ENCODE measurements at places on chromosomes 6 and 20. TPM values are rescaled to one million over a fixed set of nuclear protein-coding genes. Genes with fewer than 3 reads are reported as not detected.

PGC gene
- total RNA-seq = 0.96 TPM

C6orf15 gene
- total RNA-seq = not detected

HSPA12B gene
- 13.5 TPM for total RNA-seq

GRCh38 chr6:54810147-54810546 lies 36.4 kb upstream of the FAM83B start:
- peak; percentile 50 for DNase-seq

DNA sequence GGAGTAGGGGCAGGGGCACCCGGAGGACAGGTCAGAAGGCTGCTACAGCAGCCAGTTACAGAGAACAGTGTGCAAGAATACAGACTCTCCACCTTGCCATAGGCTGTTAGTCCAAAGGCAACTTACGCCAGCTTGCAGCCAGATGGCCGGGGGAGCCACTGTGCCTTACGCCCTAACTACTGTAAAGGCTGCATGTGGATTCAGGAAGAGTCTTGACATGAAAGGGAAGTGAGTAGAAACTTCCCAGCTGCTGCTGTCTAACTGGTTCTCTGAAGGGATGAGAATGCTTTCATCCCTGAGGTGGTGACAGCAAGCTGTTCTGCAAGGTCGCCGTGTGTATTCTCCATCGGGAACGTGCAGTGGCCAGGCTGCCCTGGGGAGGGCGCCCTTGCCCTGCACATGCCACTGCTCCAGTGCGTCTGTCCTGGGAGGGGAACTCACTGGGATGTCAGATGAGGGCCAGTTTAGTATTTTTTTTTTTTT lies 46.1 kb downstream of the LYRM4 start:
- peak; percentile 53 for DNase-seq

- DNase-seq = peak; percentile 88
Observed at GRCh38 chr6:42704251-42704936, 18.0 kb downstream of the PRPH2 start.

GRCh38 chr6:158068893-158069799 lies 87.5 kb downstream of the SYNJ2 start:
- DNase-seq = peak; percentile 38

DNA sequence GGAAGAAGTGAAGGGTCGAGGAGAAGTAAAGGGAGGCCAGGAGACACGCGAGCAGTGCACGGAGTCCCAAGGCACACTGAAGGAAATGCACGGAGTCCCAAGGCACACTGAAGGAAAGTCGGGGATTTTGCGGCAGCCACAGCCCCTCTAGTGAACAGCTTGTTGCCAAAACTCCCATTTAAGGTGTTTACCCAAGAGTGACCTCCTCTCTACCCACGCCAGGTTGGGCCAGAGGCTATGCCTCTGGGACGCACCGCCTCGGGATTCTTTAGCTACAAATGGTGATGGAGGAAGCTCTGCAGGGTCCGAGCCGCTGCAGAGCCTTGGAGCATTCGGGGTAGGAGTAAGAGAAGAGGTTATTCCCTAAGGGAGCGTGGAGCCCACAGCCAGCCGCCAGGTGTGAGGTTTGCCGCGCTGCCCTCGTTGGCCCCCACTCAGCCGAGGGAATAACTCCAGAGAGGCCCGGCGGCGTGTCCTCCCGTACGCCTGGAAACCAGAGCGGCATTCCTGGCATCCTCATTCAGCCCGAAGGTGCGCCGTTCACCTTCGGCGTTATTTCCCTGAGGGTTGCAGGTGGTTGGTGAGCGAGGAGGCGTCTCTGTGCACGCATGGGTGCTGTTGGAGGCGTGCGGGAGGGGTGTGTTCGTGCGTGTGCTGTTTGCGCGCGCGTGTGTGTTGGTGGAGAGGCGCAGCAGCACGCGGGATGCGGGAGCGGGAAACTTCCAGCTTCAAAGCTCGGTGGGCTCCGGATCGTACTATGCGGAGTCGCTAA lies 3.4 kb upstream of the MAFB start:
- DNase-seq = no peak

- DNase-seq = no peak
Observed at GRCh38 chr20:8624046-8624445, 444.8 kb upstream of the PLCB4 start.

DNA sequence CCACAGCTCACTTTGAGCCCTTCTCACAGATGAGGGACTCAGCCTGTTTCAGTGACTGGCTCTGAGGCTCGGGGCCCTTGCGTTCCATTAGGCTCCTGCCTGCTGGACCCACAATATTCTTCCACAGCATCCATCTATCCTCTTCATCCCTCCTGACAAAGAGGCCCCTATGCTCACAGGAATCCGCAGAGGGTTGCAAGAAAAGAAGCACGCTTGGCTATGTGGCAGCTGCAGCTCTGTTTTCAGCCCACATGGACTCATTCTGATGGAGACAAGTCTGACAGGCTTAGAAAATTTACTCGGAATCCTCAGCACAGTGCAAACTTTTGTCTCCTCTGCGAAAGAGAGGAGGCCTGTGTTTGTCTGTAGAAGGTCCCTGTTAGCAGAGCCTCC lies 207.5 kb downstream of the SYNDIG1 start:
- no peak for DNase-seq

DNA sequence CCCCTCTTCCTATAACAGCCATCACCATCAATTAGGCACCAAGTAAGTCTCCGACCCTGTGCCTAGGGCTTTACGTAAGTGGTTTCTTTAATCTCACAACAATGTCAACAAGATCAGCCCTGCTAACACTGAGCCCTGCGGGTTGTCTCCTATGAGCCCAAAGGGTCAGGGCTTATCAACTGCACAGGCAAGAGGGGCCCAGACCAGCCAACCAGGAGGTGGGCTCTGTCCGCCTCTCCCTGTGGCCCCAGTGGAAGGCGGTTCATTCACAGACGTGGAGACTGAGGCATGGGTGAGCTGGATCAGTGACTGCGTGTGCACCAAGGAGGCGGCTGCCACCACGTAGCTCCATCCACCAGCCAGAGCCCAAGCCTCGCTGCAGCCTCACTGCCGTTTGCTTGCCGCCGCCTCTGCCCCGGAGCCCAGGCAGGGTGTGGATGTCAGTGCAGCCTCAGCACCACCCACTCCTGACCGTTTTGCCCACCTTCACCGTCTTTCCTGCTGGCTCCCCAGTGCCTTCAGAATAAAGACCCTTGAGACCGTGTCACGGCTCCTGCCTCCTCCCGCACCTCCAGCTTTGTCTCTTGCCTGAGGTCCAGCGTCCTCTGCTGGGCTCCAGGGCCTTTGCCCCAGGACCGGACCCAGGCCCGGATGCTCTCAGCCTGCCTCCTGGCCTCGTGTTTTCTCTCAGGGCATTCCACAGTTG lies 78.7 kb downstream of the DLL1 start:
- no peak for DNase-seq

C6orf141 gene
- 2.4 TPM for total RNA-seq

DNA sequence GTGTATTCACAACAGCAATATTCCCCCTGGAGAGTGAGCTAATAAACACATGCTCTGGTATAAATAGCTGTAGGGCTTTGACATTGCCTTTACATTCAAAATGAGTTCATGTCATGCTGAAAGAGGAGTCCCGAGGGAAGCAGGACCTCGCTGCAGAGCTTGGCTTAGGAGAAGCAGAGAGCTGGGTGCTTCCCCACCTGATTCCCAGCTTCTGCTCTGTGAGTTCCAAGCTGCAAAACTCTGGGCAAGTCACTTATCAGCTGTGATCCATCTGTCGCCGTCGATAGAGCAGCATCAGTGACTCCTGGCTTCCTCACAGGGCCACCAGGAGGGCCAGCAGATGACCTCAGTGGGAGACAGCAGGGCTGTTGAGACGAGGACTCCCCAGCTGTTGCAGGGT lies 241.8 kb downstream of the ANKRD60 start:
- no peak for DNase-seq

DNA sequence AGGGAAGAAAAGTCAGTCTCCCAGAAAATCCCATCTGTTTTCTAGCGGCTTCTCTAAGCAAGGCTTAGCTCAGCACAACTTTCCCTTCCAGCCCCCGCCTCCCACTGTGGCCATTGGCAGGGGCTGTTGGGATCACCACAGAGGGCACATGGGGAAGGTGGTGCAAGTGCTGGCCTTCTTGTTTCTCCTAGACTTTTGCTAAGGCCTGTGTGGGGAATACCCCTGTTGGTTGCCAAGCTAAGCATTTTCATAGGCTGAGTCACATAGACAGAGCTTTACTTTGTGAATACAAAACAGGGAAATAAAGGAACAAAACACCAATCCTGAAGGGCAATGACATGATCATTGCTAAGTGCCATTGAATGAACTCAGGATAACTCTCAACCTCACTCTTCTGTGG lies 32.4 kb upstream of the TIAM2 start:
- peak; percentile 23 for DNase-seq

FAM184A gene
- total RNA-seq = 8.7 TPM

- DNase-seq = peak; percentile 67
Observed at GRCh38 chr6:47091886-47092668, 49.9 kb upstream of the ADGRF1 start.

VSTM2L gene
- total RNA-seq = not detected

- DNase-seq = peak; percentile 92
Observed at GRCh38 chr20:42261766-42262270, 643.6 kb upstream of the CHD6 start.

DNA sequence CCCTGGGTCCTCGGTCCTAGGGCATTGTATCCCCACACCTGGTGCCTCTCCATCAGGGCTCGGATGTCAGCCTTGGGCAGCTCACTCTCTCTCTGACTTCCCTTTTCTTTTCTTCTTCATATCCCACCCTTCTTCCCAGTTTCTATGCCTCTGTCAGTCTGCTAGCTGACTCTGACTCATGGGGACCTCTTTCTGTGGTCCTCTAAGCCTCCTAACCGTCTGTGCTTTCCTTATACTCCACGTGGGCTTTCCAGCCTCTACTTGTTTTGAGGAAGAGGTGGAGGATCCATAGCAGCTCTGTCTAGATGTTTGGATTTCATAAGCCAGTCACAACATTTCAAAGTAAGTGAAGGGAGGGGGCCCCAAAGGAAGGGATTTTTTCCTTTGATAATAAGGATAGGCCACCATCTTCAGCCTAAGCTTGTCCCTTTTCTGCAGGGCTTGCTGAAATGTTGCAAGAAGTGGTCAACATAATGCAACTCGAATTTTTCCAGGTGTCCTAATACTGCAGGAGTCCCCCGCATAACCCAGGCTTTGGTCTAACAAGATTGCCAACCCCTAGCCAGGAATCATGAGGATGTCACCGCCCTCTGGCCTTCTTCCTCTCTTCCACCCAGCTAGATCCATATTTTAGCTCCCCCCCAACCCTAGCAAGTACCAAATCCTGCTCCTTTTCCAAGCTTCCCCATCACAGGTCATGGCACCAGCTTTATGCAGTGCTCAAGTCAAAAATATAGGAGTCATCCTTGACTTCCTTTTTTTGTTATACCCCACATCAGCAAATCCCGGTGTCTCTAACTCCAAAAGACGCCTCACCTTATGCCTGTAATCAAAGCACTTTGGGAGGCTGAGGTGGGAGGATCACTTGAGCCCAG lies 8.7 kb upstream of the PLTP start:
- peak; percentile 29 for DNase-seq

DNA sequence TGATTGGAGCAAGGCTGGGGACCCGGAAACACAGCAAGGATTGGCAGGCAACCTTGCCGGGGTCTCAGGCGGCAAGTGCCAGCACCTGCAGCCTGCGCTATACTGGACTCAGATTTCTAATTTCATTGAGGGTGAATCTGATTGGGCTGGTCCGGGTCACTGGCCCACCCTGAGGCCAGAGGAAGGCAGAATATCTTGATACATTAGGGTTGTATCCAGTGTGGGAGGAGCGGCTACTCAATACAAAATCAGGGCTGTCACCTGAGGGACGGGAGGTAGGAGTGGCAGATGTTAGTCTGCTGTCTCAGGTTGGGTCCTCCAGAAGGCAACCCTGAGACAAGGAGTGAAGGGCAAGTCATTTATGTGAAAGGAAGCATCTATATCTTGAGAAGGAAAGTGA lies 40.7 kb downstream of the BFSP1 start:
- DNase-seq = no peak

GRCh38 chr20:11012975-11013374 lies 339.2 kb upstream of the JAG1 start:
- peak; percentile 81 for DNase-seq

DNA sequence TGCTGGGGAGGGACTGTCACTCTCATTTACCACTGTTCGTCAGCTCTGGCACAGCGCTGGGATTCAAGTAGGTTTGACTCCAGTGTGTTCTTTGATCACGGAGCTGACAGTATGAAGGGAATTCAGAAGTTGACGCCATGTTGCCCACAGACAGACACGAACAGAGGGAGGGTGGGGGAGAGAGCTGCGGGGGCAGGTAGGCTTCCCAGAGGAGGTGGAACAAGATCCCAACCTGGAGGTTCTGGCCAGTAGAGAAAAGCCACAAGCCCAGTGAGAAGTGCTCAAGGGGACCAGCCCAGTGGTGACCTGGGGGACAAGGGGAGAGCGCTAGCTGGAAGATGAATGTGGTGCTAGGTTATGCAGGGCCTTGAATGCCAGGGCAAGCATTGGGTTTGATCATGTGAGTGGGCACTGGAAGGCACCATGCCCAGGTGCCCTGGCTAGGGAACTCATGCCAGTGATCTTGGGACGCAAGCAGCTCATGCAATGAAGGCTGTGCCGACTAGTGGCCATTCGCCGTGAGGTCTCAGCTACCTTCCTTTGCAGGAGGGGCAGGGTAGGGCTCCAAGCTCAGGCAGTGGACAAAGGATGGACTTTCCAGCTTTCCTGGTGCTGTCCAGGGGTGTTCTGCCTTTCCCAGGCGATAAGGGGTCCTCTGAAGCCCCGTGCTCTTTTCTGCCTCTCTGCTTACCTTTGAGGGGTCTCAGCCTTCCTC lies 50.4 kb upstream of the APCDD1L start:
- no peak for DNase-seq

DNA sequence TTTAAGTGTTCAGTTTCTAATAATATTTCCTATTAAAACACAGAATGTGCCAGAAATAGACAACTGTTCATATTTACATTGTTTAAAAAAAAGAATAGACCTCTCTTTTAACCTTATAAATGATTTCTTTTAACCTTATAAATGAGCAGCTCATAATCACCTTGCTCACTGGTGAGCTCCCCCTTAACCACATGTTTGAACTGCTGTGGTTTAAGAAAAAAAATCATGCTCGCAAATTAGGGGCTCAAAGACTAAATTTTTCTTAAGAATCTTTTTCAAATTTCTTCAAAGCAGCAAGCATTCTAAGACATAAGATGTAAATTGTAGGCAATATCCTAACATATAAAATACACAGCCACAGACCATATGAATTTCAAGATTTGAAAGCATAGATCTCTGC lies 32.8 kb downstream of the FAM8A1 start:
- DNase-seq = no peak

SLC22A3 gene
- total RNA-seq = 71.5 TPM

TCP11 gene
- not detected for total RNA-seq

KCNK16 gene
- not detected for total RNA-seq

GRCh38 chr20:53921443-53921973 lies 148.9 kb downstream of the BCAS1 start:
- no peak for DNase-seq

DNA sequence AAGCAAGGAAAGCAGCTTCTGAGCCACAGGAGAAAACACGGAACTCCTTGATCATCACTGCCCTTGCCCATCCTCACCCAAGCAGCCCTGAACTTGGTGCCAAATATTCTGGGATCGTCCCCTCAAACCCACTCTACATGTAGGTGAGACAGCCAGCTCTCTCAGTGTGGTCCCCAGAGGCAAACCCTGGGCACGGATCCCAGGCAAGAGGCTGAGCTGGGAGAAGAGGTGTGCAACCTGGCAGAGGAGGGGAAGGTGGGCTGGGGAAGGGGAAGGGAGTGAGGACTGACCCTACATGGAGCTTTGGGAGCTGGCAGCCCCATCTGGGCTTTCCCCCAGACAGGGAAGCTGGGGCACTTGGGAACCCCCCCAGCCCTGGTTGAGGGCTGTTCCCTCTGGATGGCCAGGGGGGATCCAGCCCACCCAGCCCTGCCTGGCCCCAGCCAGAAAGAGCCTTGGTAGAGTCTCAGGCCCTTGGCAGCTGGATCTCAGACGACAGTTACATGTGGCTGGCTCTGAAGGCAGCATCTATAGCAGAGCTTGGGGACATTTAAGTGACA lies 186.2 kb upstream of the CST7 start:
- DNase-seq = no peak

All from umbilical cord (tissue), 2 donors.